ENCODE measurements at places on chromosomes 12 and 14.
A peak's percentile ranks its signal among the peaks of the same experiment; 100 is the strongest.

GRCh38 chr14:53156238-53156637 lies 3.1 kb upstream of the DDHD1 start:
- DNase-seq, result no peak

DNA sequence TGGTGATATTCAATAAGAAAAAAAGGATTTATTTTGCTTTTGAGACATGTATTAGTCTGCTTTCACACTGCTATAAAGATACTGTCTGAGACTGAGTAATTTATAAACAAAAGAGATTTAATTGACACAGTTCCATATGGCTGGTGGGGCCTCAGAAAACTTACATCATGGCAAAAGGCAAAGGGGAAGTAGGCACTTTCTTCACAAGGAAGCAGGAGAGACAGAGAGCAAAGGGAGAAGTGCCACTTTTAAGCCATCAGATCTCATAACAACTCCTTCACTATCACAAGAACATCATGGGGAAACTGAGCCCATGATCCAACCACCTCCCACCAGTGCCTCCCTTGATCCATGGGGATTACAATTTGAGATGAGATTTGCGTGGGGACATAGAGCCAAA lies 43.9 kb downstream of the BHLHE41 start:
- DNase-seq, result no peak

- DNase-seq, result no peak
Observed at GRCh38 chr12:2625289-2625612, 169.5 kb upstream of the FKBP4 start.

GRCh38 chr12:40970320-40970907 lies 217.7 kb upstream of the PDZRN4 start:
- no peak for DNase-seq

DNA sequence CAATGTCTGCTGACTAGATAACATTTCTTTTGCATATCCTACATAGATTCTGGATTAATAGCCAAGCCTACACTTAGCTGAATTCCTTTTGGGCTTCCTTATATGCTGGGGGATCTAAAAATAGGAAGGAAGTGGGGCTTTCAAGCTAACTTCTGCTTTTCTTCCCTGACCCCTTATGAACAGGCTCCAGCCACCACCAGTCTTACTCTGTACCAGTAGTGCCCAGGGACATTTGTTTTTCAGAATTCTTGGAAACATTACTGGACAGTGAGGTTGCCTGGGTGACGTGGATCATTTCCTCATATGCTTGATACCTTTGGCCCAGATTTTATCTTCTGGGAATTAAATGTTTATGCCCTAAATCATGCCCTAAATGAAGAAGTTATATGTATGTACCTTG lies 55.9 kb upstream of the SRRM4 start:
- no peak for DNase-seq

DNA sequence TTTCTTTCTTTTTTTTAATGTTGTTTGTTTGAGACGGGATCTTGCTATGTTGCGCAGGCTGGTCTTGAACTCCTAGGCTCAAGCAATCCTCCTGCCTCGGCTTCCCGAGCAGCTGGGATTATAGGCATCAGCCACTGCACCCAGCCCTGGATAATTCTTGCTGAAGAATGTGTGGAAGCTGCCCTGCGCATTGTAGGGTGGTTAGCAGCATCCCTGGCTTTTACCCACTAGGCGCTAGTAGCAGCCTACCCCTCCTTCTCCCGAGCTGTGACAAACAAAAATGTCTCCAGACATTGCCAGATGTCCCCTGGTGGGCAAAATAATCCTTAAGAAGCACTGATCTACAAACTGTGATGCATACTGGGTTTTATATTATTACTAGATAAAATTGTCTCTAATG lies 6.6 kb downstream of the DCAF4 start:
- no peak for DNase-seq

- no peak for DNase-seq
Observed at GRCh38 chr12:89846473-89847055, 137.9 kb upstream of the ATP2B1 start.

DNA sequence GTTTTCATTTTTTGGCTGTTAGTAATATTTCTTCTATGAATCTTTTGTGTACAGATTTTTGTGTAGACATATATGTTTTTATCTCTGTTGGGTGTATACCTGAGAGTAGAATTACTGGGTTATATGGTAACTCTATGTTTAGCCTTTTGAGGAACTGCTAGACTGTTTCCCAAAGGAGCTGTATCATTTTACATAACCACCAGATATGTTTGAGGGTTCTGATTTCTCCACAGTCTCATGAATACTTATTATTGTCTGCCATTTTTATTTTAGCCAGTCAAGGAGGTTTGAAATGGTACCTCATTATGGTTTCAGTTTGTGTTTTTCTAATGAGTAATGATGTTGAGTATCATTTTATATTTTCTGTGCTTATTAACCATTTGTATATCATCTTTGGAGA lies 1.9 kb downstream of the PCNX4 start:
- no peak for DNase-seq

DNA sequence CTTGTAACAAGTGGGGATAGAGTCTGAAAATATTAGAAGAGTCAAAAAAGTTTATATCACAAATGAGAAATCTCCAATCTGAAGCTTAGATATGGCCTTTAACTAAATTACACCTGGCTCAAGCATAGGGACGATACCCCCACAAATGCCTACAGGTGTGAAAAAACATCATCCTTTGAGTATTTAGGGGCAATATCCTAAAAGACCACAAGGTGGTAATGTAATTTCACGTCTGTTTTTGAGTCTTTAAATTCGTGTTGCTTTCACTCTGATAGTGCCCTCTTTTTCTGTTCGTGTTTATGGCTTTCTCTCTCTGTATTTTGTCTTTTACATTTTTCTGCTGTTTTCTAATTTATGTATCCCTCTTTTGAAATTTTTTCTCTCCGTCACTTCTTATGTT lies 84.3 kb downstream of the ETNK1 start:
- no peak for DNase-seq

- no peak for DNase-seq
Observed at GRCh38 chr12:127487031-127487430, 779.9 kb upstream of the TMEM132C start.

DNA sequence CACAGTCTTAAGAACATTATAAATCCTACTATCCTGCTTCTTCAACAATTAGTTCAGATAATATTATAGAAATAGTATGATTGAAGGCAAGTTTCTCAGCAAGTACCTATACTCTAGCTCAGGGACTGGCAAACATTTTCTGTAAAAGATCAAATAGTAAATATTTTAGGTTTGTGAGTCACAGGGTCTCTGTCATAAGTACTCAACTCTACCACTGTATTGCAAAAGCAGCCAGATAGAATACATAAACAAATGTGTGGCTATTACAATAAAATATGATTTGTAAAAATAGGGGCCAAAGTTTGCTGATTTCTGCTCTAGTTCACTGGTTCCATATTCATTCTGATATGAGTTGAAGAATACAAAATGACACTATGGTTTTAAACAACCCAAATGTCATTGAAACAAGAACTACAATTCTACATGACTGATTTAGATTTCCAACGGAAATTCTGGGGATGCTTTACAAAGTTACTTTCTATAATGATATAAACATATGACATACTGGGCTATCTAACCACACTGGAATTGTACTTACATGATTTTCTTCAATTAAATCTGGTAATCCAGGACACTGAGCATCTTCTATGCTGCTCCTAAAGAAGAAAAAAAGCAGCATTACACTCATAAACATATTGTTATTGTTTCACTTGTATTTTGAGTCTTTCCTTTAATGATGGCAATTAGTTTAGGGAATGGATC lies 23.2 kb downstream of the LGALS3 start:
- DNase-seq, result no peak

- DNase-seq, result no peak
Observed at GRCh38 chr12:43282106-43282505, 269.9 kb downstream of the ADAMTS20 start.

DNA sequence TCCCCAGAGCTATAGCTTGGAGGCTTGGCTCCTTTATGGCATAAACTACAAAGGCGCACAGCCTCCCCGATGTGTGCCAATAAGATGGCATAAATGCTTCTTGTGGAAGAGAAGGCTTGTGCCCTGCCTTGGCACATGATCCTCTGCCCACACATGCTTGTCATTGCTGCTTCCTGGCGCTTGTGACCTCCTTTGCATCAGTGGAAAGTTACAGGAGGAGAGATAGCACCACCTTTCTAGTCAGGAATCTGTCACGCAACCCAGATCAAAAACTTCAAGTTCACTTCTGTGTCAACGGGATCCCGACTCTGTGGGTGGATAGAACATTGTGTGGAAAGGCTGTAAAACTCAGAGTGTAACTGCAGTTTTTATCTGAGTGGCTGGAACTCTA lies 183.8 kb upstream of the HIF1A start:
- DNase-seq, result peak; percentile 70

DNA sequence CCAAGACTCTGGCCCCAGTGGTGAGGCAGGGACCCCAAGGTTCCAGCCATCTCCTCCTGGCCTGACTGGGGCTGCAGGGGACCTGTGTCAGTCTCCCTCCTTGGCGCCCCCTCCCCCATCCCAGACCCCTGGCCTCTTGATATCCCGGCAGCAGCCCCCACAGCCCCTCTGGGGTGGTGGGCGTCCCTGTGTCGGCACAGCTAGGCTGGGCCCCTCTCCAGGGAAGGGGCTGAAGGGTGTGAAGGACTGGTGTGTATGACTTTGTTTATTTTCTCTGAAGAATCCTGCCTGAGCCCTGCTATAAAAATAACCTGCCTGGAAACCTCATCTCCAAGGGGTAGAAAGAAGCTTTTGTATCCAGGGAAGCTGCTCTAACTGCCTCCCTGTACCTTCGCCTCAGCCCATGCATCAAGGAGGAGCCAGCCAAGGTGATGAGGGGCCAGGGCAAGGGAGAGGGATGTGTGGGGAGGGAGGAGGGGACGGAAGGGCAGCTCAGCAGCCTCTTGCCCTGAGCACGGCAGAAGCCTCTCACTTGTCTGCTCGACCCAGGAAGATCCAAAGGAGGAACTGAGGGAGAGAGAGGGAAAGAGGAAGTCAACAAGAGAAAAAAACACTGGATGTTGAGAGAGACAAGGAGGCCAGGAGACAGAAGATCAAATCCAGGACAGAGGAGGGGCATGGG lies 25.4 kb upstream of the COL2A1 start:
- DNase-seq, result no peak

DNA sequence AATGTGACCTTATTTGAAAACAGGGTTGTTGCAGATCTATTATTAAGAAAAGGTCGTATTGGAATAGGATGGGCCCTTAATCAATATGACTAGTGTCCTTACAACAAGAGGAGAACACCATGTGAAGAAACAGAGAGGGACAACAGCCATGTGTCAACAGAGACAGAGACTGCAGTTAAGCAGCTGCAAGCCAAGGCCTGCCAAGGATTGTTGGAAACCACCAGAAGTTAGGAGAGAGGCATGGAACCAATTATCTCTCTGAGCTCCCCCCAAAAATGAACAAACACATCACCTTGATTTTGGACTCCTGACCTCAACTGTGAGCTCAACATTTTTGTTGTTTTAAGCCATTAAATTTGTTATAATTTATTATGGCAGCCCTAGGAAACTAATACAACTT lies 214.6 kb upstream of the PRKD1 start:
- no peak for DNase-seq

- DNase-seq, result peak; percentile 46
Observed at GRCh38 chr12:47085815-47086252, 6.1 kb upstream of the AMIGO2 start.

DNA sequence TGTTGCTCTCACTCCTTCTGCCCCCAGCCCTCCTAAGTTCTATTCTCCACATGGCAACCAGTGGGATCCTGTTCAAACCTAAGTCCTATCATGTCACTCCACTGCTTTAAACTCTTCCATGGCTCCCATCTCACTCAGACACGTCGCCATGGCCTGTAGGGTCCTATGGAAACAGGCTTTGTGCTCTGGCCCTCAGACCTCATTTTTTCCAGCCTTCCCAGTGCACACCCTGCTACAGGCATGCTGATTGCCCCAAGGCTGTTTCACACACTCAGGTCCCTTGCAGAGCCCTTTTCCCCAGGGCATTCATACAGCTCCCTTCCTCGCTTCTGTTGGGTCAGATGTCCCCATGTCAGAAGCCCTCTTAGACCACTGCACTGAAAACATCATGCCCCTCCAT lies 11.2 kb upstream of the MED13L start:
- DNase-seq, result no peak

DNA sequence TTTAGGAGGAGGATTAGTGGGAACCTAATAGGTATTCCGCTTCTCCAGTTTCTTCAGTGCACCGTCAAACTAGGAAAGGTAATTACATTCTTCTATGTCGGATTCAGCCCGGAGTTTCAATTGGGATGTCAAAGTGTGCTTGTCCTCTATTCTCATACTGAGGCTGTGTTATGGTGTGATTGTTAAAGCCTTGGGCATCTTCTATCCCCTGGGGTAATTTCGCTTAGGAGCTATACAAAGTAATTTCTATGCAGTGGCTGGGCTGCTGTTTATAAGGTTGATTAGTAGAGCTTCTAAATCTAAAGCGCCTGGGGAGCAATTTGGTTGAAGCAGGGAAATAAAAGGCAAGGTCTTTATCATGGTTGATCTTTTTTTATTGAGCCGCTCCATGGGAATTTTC lies 399.6 kb downstream of the ZFP36L1 start:
- no peak for DNase-seq

- peak; percentile 55 for DNase-seq
Observed at GRCh38 chr14:24080888-24081738, 9.8 kb downstream of the CPNE6 start.

DNA sequence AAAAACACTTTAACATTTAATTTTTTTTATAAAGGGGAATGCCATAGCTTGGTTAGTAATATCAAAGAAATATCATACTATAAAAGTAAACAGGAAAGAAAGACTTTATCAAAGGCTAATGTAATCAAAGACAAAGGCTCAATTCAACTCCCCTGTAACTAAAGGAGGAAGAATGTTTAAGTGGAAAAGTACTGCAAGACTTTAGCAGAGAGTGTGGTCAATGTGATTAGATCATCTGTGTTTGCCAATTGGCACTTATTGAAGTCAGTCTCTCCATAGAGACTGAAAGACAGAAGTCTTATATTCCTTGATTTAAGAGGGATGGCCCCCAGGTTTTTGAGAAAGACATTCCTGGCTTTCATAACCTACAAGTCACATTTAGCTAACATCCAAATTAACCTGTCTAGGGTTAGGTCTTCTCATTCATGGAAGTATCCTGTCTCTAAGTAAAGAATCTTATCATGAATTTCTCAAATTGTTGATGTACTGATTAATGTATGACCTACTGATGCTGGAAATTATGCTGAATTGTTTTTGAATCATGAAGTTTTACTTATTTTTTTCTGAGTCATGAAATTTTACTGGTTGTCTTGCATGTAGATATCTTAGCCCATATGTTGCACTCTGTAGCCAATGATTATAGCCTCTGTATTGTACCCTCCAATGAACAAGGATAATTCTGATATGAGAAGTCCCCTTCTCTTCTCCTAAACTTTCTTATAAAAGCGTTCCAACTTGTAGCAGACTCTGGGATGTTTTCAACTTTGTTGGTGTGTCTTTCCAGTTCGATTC lies 65.4 kb downstream of the ATXN7L3B start:
- no peak for DNase-seq

- DNase-seq, result peak; percentile 31
Observed at GRCh38 chr12:67991158-67991557, 1.9 kb downstream of the IFNG-AS1 start.

- DNase-seq, result no peak
Observed at GRCh38 chr14:26597071-26597588, 703 bp downstream of the NOVA1 start.
